ENCODE measurements at places on chromosomes 4 and X.

- DNase-seq, result no peak
Measured at GRCh38 chr4:74189331-74190043, 31.6 kb downstream of the MTHFD2L start.

- DNase-seq, result no peak
Measured at GRCh38 chr4:3767570-3768288, 1.5 kb downstream of the ADRA2C start.

DNA sequence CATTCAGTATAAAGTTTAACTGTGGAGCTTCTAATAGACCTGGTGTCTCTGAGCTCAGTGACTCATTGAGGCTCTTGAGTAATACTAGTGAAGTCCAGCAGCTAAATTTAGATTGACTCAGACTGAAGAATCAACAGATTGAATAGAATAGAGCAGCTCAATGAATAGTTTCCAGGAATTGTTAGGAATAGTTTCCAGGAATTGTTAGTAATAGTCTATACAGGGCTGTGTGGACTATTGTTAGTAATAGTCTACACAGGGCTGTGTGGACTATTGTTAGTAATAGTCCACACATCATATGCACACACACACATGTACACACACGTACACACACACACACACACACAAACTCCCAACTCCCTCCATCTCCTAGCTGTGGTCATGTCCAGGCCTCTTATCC, 3.0 kb downstream of the GIMD1 start:
- no peak for DNase-seq

- DNase-seq, result no peak
Measured at GRCh38 chrX:23879380-23880090, 28.2 kb downstream of the APOO start.
